ENCODE measurements at places on chromosomes 16 and 17.

- DNase-seq = no peak
Measured at GRCh38 chr17:27577884-27578717, 52.9 kb upstream of the LGALS9 start.

DNA sequence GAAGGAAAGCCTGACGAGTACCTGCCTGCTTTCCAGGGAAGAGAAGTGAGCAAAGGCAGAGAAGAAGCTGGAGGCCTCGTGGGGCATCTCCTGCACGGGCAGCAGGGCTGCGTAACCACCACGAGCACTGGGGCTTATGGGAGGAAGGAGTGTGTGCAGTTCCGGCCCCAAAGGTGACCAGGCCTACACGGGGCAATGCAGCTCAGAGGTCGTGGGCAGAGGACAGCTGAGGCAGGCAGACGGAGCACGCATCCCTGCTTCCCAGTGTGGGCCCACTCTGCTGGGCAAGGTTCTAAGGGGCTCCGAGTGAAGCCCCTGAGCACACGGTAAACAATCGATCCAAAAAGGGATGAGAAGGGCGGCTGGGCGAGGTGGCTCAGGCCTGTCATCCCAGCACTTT, 109.7 kb downstream of the ANKRD11 start:
- DNase-seq = no peak

- DNase-seq = no peak
Measured at GRCh38 chr17:692116-692515, 22.5 kb downstream of the VPS53 start.

GRCh38 chr16:65658349-65658748, 536.5 kb upstream of the CDH11 start:
- no peak for DNase-seq

GRCh38 chr17:28997806-28998205, 8.0 kb downstream of the SEZ6 start:
- no peak for DNase-seq

- DNase-seq = no peak
Measured at GRCh38 chr17:17220529-17220928, 14.4 kb upstream of the PLD6 start.

DNA sequence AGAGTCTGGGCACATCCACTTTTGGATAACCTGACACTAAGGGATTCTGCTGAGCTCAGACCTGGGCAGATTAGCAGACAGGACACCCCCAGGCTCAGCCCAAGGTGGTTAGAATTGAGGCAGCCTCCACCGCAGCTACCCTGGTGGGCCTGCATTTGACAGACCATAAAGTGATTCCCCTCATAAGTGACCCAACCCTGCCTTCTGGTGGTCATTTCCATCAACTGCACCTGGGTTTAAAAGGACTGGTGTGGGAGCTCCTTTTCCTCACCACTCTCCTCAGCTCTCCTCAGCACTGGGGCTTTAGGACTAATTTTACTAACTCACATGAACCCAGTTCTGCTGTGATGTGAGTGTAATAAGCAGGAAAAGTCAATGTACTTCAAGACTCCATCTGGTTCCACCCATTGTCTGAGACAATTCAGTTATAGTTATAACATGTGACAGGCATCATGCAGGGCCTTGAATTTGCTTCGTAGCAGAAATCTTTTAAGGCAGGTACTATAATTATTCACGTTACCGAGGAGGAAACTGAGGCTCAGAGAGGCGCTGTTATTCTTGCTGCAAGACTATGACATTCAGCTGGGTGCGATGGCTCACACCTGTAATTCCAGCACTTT, 42.5 kb downstream of the MYH3 start:
- no peak for DNase-seq

DNA sequence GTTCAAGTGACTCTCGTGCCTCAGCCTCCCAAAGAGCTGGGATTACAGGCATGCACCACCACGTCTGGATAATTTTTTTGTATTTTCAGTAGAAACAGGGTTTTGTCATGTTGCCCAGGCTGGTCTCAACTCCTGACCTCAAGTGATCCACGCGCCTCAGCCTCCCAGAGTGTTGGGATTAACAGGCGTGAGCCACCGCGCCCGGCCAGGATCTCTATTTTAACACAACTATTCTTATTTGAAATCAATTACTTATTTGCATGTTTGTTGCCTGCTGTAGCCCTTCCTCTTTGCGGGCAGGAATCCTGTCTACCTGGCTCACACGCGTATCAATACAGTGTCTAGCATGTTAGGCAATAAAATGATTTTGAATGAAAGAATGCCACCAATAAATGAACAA, 818 bp upstream of the CNEP1R1 start:
- no peak for DNase-seq

DNA sequence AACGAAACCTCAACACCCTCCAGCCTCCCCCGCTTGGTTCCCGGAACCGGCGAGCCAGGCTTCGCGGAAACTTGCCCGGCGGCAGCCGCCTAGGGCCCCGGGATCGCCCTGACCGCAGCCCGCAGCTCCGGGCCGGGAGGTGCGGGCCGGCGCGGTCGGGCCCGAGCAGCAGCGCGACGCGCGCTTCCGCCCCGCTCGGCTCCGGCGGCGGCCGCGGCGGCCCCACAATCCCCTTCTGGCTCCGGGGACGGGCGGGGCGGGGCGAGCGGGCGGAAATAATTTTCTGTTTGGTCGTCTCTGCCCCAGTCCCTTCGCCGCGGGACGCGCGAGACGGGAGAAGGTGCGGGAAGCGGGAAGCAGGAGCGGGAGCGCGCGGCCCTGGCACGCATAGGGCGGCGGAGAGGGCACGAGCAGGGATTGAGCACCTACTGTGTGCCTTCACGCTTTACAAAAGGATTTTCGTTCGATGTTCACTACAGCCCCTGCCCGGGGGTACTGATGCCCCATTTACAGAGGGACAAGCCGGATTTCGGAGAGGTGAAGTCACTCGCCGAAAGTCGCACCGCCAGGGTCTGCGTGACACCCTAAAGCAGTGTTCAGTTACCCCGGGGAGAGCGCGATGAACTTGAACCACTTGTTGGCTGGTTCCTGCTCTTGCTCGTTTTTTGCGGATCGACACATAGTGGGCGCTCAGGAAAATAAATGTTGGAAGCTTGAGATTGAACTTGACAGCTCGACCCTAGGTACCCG, 2.7 kb upstream of the MLLT6 start:
- DNase-seq = peak; percentile 52

- no peak for DNase-seq
Measured at GRCh38 chr17:60993497-60993896, 315.8 kb downstream of the BCAS3 start.

DNA sequence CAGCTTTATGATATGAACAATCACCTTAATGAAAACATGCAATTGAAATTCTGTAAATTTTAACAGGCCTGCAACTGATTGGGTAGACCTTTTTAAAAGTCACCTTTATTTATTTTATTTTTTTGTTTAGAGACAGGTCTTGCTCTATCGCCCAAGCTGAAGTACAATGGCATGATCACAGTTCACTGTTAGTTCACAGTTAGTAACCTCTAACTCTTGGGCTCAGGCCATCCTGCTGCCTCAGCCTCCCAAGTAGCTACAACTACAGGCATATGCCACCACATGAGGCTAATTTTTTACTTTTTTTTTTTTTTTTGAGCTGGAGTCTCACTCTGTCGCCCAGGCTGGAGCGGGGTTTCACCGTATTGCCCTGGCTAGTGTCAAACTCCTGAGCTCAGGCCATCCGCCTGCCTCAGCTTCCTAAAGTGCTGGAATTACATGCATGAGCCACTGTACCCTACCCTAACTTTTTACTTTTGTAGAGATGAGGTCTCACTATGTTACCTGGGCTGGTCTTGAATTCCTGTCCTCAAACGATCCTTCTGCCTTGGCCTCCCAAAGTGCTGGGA, 28.0 kb downstream of the AP1G1 start:
- no peak for DNase-seq

- no peak for DNase-seq
Measured at GRCh38 chr17:2655546-2655945, 56.0 kb downstream of the CLUH start.

DNA sequence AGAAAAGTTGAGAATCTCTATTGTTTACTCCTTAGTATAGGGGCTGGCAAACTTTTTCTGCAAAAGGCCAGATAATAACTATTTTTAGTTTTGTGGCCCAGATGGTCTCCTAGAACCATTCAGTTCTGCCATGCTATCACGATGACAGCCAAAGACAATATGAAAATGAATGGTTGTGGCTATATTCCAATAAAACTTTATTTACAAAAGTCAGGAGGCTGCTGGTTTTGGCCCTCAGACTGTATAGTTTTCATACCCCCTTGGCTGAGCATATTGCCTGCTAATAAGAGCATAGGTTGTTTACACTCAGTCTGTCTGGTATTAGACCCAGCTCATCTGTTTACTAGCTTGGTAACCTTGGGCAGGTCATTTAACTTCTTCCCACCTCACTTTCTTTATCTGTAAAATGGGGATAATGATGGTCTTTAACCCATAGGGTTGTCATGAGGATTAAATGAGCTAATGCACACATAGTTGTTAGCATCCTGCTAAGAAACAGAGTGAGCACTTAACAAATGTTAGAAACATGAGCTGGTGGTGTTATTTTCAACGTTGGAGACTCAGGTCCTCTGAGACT, 156.3 kb downstream of the MSI2 start:
- no peak for DNase-seq

GRCh38 chr16:68086336-68086841, 1.2 kb downstream of the NFATC3 start:
- DNase-seq = no peak

Measured in stimulated activated CD4-positive, alpha-beta T cell treated with anti-CD3 and anti-CD28 coated beads, TNF-alpha, amount 100 ng/mL, for 24 hours (primary cell).